ENCODE measurements at places on chromosomes 12 and 14.

DNA sequence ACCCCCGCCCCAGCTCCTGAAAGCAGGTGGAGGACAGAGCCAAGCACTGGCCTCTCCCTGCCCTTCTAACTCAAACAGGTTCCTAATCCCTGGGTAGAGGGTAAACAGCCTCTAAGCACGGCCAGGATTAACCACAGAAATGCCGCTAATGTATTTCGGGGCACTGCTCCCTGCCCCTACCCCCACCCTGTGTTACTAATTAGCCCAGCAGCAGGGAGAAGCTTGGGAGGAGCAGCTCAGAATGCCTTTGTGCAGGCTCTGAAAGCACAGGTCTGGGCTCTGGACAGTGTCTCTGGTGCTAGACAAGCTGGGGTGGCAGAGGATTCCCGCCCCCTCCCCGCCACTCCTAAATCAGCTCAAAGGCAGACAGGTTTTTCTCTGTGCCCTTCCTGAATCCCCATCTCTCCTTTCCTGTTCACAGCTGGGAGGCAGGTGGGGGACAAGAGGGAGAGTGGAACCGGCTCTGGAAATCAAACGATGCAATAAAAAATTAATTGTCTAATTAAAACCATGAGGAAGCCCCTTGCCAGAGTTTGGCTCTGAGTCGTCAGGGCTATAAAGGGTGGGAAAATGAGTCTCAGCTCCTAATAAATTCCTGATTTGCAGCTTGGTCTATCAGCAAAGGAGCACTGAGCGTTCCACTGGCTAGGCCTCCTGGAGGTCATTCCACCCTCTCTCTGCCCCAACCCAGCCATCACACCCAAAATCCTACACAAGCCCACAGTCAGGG lies 53.0 kb downstream of the SMUG1 start:
- no peak for DNase-seq

DNA sequence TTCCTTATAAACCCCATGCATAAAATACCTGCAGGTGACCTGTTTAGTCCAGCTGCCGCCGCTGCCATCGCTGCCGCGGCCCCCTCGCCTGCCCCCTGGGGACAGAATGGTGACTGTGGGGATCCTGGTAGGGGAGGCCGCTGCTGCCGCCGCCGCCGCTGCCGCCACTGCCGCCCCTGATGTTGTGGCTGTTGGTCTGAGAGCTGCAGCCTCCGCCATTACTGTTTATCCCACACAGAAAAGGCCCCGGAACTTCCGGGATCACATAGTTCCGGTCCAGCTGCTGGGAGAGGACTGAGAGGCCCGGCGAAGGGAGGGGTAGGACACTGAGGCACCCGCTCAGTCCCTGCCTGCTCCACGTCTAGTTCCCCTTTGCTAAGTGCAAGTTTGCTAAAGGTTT lies 244.9 kb downstream of the C12orf50 start:
- DNase-seq: no peak

DNA sequence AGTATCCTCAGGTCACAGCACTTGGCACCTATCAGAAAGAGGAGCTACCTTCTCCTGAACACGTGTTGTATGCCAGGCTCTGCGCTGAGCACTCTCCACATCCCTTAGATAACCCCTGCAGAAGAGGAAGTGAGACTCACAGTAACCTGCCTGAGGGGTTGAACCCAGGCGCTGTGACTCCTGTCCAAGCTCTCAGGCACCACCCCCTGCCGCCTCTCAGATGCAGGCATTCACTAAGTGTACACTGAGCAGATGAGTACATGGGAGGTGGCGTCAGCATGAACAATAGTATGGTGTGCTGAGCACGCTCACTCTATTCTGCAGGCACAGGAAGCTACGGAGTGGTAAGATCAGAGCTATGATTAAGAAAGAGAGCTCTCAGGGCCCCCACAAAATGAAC lies 21.0 kb upstream of the RIC8B start:
- peak; percentile 37 for DNase-seq

DNA sequence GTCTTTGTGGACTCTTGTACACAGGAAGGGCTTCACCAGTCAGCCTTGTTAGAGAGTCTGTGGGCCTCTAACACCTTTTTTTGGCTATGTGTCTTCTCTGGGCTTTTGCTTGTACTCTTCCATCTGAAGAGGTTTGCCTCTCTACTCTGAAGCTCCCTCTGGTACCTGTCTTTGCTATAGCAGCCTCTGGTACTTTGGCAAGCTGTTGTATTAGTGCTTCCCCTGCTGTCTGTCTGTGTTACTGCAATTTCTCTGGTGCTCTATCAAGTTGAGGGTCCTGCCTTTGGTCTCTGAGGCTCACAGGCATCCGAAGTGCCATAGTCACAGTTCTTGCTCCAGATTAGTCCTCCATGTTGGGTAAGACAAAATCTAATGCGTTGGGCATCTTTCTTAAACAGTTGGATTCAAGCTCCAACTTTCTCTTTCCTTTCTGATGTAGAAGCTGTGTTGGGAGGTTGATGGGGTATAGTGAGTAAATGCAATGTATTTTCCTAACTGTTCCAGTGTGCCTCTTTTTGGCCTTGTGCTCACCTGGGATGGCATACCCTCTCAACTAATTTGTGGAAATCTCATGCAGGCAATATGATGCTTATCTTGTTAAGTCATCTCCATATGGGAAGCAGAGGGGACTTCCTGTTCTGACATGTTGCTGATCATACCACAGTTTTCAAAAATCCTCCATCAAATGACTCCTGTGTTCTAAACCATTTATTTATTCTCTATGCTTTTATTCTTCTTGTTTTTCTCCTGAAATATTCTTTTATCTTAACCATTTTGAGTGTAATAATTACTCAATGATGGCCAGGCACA lies 88.8 kb downstream of the ATF7IP start:
- DNase-seq: no peak

DNA sequence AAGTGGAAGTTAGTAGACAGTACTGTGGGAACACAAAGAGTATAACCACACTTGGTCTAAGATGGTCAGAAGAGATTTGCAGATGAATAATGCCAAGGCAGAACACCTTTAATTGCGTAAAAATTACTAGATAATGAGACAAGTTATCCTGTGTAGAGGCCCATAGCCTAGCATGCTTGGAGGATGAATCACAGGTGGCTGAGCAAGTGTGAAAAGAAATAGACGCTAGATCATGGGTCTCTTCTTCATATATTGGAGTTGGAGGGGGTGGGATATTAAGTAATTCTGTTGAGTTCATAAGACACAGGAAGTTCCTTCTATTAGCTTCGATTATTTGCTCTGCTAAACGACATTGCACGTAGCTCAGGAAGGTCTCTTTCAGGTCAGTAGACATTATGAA lies 454.3 kb upstream of the LMO3 start:
- DNase-seq: no peak

DNA sequence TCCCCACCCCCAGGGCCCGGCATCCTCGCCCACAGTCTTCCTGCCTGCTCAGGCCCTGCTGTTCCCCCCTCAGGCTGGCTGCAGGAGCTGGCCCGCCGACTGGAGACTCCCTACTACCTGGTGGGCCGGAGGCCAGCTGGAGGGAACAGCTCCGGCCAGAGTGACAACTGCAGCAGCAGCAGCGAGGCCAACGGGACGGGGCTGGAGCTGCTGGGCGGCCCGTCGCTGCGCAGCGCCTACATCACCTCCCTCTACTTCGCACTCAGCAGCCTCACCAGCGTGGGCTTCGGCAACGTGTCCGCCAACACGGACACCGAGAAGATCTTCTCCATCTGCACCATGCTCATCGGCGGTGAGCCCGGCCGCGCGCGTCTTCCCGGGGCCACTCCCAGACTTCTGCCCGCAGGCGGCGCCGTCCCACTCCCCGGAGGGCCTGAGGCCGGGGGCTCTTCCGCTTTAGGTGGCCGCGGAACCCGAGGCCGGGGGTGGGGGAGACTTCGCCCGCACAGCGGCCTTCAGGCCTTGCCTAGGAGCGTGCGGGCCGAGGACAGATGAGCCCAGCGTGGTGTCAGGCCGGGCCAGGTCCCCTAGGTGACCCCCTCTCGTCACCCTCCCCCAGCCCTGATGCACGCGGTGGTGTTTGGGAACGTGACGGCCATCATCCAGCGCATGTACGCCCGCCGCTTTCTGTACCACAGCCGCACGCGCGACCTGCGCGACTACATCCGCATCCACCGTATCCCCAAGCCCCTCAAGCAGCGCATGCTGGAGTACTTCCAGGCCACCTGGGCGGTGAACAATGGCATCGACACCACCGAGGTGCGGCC lies 10.2 kb downstream of the KCNH3 start:
- DNase-seq: no peak

GRCh38 chr14:57498035-57498434 lies 4.4 kb upstream of the CCDC198 start:
- no peak for DNase-seq

GRCh38 chr12:113684908-113685782 lies 213.5 kb upstream of the LHX5 start:
- no peak for DNase-seq

- DNase-seq: no peak
Measured at GRCh38 chr12:89309815-89310214, 42.5 kb downstream of the DUSP6 start.

- DNase-seq: no peak
Measured at GRCh38 chr12:62396750-62397149, 69.9 kb upstream of the MON2 start.

GRCh38 chr12:131613678-131614077 lies 97.2 kb upstream of the SFSWAP start:
- DNase-seq: no peak

- no peak for DNase-seq
Measured at GRCh38 chr12:117322428-117322827, 39.0 kb downstream of the NOS1 start.

GRCh38 chr14:34038358-34039057 lies 87.6 kb upstream of the EGLN3 start:
- DNase-seq: no peak

GRCh38 chr14:51520087-51520486 lies 131.6 kb upstream of the FRMD6 start:
- no peak for DNase-seq

DNA sequence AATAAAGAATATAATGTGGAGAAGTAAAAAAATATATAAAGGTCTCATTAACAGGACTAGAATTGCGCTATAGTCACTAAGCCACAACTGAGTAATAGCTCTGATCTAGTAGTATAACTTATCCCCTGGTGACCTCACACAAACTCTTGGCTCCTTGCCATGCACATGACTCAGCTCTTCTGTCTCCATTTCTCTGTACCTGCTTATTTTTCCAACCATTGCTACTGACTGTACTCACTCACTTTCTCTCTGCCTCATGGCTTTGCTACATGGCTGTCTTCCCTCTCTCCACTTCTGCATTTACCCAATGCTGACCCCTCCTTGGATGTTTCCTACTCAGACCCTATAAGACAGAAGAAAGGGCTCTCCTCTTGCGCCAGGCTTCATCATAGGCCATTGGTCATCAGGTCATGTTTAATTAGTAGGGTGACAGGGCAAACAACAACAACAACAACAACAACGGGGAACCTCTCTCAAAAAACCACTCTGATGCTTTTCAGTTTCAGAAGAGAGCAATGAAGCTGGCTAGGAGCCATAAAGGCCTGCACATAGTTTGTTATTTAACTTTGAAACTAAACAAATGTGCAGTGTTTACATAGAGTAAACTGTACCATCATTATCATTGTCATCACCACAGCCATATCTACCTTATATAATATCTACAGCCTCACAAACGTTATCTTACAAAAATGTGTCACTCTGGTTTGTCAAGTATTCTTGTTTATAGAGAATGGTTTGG lies 25.6 kb upstream of the KRAS start:
- peak; percentile 5 for DNase-seq

Measured in stimulated activated CD4-positive, alpha-beta T cell treated with anti-CD3 and anti-CD28 coated beads, Interleukin-15, amount 100 ng/mL, for 1 hour (primary cell).